ENCODE measurements at places on chromosomes 1 and 21. TPM values are rescaled to one million over a fixed set of nuclear protein-coding genes. Genes with fewer than 3 reads are reported as not detected.

Gene KRTAP20-4
- not detected for total RNA-seq

Gene THEM5
- total RNA-seq, result not detected

Gene FABP3
- total RNA-seq, result 204 TPM

Gene ADAMTS1
- total RNA-seq, result 96.3 TPM

Gene TMEM240
- total RNA-seq, result 3.1 TPM

Gene UBL4B
- not detected for total RNA-seq

Gene HNRNPCL2
- total RNA-seq, result not detected

Gene C1orf56
- 2.2 TPM for total RNA-seq

Gene STRIP1
- 44.6 TPM for total RNA-seq

Gene E2F2
- 2.2 TPM for total RNA-seq
